ENCODE measurements at places on chromosomes 12 and 14.

GRCh38 chr14:67943947-67944346, 124.4 kb downstream of the RAD51B start:
- DNase-seq, result peak; percentile 68

DNA sequence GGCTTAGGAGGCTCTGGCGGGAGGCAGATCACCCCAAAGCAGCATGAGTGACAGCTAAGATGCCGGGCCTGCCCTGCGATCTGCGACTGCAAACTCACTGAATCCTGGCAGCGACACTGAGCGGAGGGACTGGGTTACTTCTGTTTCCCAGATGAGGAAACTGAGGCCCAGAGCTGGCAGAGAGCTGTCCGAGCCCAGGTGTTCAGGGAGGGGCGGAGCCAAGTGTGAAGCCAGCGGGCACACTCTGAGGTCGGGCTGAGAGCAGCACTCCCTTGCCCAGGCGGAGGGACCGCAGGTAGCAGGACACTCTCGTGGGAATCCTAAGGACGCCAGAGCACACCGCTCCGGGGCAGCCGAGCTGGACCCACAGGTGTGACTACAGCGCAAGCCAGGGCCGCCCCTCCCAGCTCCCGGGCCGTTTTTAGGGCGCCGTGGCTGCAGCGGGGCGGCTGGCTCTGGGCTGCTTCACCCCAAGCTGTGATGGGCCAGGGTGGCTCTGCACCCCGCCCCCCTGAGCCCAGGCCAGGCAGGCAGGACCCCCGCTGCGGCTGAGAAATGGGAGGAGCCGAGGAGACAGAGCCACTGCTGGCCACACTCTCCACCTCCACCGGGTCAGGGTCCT, 27.4 kb downstream of the MMP17 start:
- no peak for DNase-seq

GRCh38 chr14:22764382-22764781, 2.1 kb upstream of the OXA1L start:
- DNase-seq, result no peak

DNA sequence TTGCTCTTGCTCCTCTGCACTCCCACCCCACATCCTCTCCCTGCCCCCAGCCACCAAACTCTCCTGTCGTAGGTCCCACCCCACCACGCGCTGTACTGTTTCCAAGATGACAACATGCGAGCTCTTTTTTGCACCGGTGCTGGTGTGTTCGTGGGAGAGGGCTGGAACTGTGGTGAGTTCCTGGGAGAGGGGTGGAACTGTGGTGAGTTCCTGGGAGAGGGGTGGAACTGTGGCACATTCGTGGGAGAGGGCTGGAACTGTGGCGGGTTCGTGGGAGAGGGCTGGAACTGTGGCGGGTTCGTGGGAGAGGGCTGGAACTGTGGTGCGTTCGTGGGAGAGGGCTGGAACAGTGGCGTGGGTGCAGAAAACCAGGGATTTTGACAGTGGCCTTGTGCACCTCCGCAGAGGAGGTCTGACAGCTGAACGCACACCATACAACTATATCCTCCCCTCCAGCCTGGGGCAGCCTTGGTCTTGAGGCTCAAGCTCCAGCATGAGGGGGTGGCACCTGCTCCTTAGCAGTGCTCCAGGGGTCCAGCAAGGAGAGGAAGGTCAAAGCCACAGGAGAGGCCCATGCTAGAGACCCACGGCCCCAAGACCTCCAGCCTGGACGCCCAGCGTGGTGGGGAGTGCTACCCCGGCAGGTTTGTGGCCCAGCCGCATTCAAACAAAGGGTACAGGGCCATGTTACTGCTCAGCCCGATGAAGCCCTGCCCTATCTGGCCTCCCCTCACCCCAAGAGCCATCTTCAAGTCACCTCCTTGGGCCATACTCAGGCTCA, 50.1 kb downstream of the ACTN1 start:
- no peak for DNase-seq

DNA sequence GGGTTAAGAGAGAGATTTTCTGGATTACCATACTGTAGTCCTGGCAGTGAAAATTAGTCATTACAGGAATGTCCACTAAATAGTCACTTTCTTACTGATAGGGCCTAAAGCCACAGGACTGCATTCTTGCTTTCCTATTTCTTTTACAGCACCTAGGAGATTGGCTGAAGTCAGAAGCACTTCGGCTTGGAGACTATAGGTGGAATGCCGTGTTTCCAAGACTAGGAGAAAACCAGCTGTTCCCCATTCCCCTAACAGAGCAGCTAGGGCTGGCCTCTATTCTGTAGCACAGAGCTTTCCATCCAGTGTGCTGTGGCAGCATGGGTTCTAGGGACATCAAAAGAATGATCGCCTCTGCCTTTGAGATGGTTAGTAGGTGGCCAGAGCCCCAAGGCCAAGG, 15.1 kb downstream of the PIGH start:
- no peak for DNase-seq

GRCh38 chr12:77601069-77601468, 229.6 kb upstream of the NAV3 start:
- no peak for DNase-seq

DNA sequence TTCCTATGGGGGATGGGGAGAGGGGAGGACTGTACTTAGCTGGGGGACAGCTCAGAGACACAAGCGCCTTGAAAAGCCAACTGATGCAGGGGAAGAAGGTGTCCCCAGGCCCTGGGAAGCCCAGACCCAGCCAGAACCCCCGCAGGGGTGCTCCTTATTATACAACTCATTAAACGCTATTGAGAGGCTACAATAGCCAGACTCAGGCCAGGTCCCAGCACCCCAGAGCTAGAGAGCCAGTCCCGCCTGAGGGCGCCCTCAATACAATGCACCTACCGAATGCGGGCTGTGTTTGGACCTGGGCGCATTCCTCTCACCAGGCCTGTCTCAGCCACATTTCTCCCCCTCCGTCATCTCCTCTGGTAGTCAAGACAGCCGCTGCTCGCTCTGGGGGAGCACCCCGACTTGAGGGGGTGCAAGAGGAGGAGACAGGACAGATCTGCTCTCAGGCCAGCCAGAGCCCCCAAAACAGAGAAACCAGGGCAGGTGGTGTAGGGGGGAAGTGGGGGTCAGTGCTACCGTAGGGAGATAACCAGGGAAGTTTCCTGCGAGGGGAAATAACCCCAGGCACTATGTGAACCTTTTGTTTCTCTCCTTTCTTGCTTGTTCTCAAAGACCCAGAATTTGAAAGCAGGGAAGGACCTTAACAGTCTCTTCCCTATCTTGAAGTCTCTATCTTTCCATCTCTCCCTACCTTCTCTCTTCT, 6.1 kb upstream of the ASIC1 start:
- DNase-seq, result no peak

- DNase-seq, result no peak
These were observed 430.3 kb downstream of the RAD51B start for GRCh38 chr14:68249661-68250451.

DNA sequence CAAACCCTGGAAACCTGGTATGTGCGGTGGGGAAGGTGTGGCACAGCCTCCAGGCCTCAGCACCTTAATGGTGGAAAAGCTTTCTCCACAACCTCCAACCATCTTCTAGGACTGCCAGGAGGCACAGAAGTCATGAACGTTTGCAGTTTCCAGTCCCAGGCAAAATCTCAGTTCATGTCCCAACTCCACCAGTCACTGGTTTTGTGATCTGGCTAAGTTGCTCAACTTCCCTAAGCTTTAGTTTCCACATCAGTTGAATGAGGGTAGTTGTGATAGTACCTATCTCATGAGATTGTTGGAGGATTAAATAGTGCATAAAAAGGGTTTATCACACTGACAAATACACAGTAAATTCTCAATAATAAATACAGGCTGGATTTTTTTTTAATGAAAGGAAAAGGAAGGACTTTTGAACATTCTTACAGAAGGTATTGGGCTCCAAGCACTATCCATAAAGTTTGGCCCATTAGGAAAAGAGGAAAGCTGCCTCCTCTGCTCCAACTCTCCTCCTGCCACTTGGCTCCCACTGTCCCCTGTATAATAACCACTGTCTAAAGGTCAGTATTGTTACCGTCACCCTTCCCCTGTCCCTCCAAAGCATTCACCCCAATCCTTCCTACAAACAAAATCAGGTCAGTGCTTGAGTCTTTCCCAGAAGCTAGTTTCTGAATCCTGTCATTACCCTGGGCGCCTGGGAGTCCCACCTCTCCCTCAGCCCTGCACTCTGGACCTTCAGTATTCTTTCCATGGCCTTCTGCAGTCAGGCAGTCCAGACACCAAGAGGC, 6.3 kb downstream of the PCK2 start:
- DNase-seq, result no peak

- DNase-seq, result no peak
These were observed 15.2 kb upstream of the FOXN3 start for GRCh38 chr14:89432226-89432625.

DNA sequence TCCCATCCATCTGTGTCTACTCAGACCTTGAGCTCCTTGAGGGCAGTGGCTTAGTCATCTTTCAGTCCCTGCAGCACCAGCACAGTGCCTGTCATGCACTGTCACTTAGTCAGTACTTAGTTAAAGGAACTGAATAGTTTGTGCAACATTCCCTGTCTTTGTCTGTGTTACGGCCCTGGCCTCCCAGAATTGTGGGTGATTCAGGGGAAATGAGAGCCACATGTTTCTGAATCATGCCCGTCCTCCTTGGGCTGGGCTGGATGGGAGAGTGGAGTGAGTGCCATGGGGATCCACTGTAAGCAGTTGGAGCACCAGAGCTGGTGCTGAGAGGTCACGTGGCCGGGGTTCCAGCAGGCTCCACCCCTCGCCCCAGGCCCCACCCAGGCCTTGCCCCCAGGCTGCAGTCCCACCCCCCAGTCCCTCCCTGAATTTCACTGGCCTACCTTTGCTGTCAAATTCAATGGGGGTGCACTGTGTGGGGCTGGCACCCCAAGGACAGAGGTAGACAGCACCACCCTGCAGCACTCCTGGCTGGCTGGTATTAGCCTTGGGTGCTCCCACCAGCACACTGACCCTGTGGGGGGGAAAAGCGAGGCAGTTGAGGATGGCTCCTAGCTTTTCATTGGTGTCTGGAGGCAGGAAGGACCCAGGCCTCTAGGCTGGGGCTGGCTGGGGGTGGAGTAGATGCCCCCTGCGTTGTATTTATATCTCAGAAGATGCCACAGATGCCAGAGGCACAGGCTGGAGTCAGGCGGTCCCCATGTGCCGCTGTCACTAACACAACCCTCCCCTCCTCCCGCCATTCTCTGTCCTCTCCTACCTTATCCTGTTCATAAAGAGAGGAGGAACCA, 7.5 kb downstream of the ITGA5 start:
- no peak for DNase-seq

DNA sequence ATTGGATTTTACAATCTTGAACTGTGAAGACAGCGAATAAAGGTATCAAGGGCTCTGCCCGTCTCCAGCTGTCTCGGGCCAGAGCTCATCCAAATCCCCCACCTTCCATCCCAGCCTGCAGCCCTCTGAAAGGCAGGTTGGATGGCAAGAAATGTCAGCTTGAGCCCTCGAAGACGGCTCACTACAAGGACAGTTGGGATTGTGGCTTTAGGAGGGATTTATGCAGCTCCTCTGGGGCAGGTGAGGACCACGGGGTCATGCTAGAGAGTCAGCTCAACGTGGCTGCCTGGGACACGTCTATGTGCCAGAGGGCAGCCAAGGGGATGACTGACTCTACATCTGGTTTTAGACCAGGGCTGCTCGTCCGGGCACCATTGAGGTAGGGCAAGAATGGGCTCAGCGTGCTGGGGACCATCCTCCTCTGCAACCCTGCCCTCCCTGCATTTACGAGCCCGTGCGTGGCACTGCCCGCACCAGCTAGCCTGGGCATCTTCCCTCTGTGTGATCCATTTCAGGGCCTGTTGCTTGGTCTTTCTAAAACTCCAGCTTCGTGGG, 16.2 kb downstream of the MVK start:
- DNase-seq, result no peak

DNA sequence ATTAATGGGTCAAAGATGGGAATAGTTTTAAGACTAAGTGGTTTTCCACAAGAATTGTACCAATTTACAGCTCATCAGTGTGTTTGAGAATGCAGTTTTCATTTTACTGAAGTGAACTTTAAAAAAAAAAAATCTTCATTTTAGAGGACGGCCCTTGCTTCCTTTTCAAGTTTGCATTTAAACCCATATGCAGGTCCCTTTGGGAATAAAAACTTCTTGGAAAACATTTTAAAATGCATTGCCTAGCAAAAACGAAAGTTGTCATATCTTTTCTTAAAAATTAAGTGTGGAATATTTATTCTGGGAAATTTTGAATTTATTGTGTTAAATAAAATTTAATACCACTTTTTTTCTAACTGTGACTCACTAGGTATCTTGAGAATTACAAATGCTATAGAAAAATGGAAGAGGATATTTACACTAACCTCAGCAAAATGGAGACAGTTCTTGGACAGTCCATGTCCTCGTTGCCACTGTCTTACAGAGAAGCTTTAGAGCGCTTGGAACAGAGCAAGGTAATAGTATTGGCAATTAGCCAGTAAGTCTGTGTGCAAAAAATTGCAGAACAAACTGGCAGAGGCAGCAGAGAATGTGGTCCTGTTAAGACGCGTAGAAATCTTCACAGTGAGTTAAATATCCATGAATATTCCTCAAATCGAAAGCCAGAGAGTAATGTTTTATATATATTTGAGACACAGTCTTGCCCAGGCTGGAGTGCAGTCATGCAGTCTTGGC, 209.7 kb downstream of the SYNE2 start:
- DNase-seq, result no peak
